ENCODE measurements at places on chromosomes 2 and 18.

- no peak for DNase-seq
Observed at GRCh38 chr2:27493948-27494283, 1.1 kb downstream of the FNDC4 start.

GRCh38 chr2:56741601-56742102 lies 557.9 kb downstream of the CCDC85A start:
- DNase-seq: peak; percentile 88

DNA sequence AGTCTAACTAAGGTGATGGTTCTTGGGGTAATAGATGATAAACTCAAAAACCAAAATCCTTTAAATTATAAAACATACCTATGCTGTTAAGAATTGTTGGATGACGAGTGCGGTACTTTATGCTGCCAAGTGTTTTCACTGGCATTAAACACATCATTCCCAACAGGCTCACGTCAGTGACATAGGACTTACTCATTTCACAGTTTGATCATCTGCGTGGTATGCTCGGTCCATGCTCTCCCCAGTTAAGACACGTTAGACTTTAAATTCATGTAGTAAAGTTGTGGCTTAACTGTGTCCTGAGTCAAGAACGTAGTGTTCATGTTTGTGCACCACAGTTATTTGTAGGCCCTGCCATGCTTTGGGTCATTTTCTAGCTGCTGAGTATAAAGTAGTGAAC lies 125.6 kb upstream of the MYT1L start:
- no peak for DNase-seq

DNA sequence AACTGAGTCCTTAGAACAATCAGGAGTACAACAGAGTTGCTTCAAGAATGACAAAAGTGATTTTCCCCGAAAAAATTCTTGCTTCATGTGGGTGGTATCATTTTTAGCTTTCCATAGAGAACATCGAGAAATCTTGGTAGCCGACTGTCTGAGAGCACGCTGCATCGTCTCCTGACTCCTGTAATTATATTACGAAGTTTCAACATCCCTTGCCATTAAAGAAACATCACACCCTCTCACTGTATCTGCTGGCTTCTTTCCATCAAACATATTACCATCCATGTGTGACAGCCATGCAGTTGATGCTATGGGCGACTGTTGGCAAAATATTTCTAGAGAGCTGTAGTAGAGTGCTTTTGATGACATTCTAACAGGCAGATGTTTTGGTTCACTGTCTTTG lies 311.2 kb downstream of the CMPK2 start:
- no peak for DNase-seq

DNA sequence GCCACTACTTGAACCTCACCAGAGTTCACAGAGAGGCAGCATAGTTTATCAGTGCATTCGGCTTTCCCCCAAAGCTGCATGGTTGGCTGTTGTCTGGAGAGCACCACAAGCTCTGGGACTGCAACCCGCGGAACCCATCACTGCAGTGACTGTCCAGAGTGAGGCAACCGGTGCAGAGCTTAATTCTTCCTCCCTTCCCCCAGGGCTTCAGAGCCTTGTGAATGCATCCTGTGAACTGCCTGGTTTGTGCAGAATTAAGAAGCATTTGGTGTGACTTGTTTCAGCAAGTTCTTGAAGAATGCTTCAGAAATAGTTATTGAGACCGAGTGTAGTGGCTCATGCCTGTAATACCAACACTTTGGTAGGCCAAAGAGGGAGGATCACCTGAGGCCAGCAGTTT lies 99.2 kb upstream of the FOSL2 start:
- DNase-seq: no peak

- DNase-seq: no peak
Observed at GRCh38 chr2:185567940-185568339, 170.7 kb upstream of the FSIP2 start.

- DNase-seq: no peak
Observed at GRCh38 chr2:170514140-170514539, 201.0 kb upstream of the SP5 start.

DNA sequence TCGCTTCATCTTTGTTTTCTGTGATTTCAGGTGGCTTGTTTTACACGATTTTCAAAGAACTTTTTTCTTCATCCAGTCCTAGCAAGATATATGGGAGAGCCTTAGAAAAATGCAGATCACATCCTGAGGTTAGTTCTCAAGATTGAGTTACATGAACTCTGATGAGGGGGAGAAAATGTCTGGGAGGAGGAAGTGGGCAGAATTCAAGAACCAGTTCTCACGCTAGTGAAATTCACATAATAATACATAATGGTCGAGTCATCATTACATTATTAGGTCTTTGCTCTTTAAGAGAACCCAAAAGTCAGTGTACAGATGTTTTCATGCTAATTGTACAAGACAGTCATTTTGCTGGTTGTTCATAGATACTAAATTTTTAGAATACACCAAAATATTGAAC lies 7.0 kb downstream of the TIMM21 start:
- DNase-seq: no peak

- no peak for DNase-seq
Observed at GRCh38 chr18:44898498-44898897, 217.8 kb downstream of the SETBP1 start.

DNA sequence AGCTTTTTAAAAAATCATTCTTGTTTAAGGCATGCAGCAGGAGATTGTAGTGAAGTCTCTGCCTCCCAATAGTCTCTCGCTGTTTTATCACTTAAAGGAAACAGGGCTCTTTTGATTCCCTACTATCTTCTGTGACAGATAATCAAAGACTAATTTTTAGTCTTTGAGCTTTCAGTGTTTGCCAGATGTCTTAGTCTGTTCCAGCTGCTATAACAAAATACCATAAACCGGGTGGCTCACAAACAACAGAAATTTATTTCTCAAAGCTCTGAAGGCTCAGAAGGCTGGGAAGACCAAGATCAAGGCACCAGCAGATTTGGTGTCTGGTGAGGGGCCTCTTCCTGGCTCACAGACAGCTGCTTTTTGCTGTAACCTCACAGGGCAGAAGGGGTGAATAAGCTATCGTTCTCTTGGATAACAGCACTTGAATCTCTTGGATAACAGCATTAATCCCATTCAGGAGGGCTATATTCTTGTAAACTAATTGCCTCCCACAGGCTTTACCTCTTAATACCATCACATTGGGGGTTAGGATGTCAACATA lies 37.8 kb upstream of the STAT4 start:
- no peak for DNase-seq

DNA sequence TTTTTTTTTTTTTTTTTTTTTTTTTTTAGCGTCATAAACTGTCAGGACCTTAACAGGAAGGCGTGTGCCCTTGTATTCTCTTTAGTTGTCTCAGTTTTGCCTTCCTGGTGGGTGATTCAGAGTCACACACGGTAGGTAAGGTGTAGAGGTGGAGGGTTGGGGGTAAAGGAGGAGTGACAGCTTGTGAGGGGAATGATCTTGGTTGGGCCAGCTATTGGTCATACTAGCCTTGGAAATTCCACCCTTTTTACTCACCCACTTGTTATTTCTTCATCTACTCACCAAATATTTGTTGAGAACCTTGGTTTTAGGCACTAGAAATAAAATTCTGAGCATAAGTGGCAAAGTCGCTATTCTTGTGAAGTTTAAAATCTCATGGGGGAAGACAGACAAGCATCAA lies 22.2 kb downstream of the SMIM21 start:
- DNase-seq: no peak

- no peak for DNase-seq
Observed at GRCh38 chr2:207951734-207952470, 73.4 kb downstream of the PLEKHM3 start.
